ENCODE measurements at places on chromosomes 6 and 20.

DNA sequence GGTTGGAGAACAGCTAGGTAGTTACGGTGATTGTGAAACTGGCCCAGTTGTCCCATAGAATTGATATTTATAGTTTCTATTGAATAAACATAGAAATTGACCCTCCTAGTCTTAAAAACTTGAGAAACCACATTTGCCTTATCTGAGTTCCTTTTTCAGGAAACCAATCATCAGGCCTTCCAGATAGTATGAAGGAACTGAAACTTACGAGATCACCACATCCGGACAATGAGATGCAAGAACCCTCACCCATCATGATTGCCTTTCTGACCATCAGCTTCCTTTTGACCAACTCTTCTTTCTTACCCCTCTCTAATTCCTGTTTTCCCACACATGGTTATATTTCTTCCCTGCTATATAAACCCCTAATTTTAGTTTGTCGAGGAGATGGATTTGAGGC is 21.8 kb downstream of the SLC35F1 start:
- DNase-seq = no peak

GRCh38 chr6:68718385-68719073 is 83.4 kb downstream of the ADGRB3 start:
- DNase-seq = no peak

DNA sequence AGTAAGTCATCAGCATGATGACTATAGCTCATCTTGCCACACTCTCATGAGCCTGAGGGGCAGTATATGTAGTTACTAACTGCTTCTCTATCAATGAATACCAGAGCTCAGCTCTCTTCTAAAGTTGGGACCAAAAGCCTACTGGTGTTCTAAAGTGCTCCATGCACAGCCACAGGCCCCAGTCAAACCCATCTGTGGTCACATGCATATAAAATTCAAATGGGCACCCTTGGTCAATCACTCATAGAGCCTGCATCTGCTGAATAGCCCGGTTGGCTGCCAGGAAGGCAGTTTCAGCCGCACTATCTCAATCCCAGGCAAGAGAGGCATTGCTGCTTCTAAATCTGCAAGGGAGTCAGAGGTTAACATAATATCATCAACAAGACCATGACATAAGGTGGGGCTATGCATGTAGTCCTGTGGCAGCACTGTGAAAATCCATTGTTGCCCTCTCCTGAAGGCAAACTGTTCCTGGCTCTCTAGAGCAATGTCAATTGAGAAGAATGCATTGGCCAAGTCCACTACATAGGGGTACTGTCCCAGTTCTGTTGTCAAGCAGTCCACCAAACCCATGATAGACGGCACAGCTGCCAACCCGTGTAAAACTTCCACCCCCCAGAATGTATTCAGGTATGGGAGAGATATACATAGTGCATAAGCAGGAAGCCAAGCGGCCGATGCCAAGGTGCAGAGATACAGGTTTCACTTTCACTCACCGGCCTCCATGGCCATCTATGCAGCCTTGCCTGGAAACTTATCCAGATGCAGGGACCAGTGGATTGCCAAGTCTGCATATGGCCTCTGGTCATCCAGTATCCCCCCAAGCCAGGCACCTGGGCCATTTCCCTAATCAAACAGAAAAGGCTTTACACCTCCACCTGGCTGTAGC is 76.2 kb downstream of the ALDH8A1 start:
- DNase-seq = peak; percentile 12

DNA sequence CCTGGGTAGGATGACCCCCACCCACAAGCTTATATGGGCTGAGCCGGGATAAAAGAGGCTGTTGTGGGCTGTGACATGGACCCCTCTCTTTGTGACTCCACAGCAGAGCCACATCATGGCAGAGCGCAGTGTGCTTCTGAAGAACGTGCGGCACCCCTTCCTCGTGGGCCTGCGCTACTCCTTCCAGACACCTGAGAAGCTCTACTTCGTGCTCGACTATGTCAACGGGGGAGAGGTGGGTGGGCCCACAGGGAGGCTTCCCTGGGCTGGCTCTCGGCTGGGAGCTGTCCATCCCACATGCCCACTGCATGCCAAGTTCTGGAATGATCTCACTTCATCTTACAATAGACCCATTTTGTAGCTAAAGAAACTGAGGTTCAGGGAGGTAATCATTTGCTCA is 10.5 kb downstream of the SGK2 start:
- no peak for DNase-seq

- DNase-seq = peak; percentile 88
These were observed at the start of gene ZKSCAN4 for GRCh38 chr6:28252009-28252975. TSS of gene ZKSCAN4 (minus strand) at chr6:28252269. CDS start at chr6:28251980, 289 bp downstream.
